ENCODE measurements at places on chromosomes 5 and 9.

DNA sequence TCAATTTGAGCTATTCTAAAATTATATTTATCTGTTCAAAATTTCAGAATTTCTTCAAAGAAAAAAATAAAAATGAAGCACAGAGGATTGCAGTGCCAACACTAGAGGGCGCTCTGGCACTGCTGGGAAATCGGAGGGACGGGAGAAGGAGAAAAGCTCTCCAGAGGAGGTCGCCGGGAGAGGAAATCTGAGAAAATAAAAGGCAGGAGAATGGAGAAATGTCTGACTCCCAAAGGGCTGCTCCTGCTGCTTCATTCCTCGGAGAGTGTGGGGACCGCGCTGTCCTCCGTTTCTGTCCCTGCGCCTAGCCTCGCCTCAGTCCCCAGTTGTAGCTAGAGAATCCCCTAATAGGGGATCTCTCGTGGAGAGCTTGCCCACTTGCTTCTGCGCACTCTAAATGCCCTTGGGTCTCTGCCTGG is 40.0 kb upstream of the ARSB start:
- peak; percentile 4 for DNase-seq

DNA sequence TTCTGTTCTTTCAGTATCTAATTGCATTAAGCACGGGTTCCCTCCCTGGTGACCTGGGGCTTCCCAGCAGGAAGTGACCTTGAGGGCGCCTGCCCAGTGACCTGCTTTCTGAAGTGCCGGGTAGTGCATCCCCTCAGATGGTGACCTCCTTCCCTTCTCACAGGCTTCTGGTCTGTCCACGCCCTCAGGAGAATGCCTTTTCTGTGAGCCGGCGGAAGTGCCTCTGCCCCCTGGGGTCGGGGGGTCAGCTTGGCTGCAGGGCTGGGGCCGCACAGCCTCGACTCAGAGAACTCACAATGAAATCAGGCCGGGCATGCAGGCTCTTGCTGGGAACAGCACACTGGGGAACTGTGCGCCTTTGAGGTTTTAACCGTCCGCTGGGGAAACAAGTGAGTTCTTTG is 124.5 kb upstream of the PHYKPL start:
- no peak for DNase-seq

DNA sequence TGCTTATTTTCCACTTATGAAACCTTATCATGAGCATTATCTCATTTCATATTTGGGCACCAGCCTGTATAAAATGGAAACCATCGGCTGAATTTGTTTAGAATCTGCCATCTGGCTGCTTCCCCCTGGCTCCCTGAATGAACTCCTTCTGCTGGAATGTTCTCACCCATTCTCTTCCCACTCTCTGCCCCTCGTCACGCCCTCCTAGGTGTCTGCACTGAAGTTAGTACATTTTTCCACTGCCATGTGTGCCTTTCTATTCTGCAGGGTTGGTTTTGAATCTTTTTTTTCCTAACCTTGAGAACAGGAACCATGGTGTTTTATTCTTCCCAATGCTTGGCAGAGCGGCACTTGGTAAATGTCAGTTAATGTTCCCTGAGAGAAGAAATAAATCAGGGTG is 359.7 kb downstream of the MLLT3 start:
- no peak for DNase-seq

- DNase-seq, result no peak
These were observed 11.8 kb upstream of the DMXL1 start for GRCh38 chr5:119058979-119059529.

GRCh38 chr5:167177736-167178135 is 1113.7 kb upstream of the WWC1 start:
- DNase-seq, result no peak

GRCh38 chr5:154367101-154367500 is 78.7 kb upstream of the SAP30L start:
- DNase-seq, result no peak

GRCh38 chr9:21316860-21317259 is 11.7 kb upstream of the IFNA5 start:
- DNase-seq, result no peak

GRCh38 chr5:142506756-142507155 is 179.1 kb downstream of the FGF1 start:
- no peak for DNase-seq

DNA sequence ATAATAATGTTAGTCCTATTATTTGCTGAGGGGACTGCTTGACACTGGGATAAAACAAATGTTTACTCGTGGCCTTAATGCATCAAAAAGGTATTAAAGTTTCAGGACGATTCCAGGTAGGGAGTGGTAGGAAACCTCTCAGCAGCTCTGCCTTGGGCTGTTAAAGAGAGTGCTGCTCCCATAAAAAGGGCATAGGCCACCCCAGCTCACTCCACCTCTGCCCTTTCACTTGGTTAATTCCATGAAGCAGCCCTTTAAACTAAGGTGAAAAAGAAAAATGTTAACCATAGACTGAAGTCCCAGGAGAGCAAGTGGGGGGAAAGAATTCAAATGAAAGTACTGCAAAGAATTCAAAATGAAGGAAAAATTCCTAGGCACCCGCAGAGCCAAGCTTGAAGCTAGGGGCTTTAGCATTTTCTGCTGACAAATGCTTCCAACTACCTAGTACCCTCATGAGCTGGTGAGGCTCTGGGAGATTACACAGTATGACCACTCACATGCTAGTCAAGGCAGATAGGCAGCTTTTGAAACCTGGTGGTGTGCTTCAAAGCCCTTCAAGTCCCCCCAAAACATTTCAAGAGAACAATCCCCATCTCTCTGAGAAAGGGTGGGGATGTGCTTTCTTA is 8.5 kb downstream of the KLF9 start:
- DNase-seq, result no peak

GRCh38 chr5:131957721-131958441 is 12.4 kb upstream of the MEIKIN start:
- no peak for DNase-seq

Measured in NCI-H1417 treated with DMSO at 0.1 percent for 48 hours (cell line).